Fibroblast of skin of scalp (primary cell): ENCODE measurements at places on chromosomes 4 and X.

- peak; percentile 21 for DNase-seq
Measured at GRCh38 chr4:121873604-121874003, 3.3 kb upstream of the BBS7 start.

DNA sequence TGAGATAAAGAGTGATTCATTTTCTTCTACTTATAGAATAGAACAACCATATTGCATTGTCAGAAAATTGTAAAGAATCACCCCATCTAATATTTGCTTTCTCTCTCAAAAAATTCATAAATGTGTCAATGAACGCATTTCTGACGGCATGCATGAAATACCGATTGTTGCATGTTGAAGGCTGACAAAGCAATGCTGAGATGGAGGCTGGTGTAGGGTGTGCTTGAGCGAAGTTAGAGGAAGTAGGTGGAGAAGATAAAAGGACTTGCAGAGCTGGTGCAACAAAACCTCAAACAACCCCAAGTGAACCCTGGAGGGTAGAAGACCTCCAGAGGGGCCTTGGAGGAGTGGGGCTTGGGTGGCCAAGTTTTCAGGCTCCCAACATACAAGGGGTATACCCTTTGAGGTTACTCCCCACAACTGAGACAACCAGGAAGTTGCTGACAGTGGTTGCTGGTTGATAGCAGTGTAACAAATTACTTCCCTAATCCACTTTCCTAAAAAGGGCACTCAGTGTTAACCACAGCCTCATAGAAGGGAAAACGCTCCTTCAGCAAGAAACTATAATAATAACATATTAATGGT lies 452.7 kb downstream of the NLGN4X start:
- no peak for DNase-seq

GRCh38 chr4:26867914-26868684 lies 7.5 kb downstream of the STIM2 start:
- no peak for DNase-seq

- peak; percentile 65 for DNase-seq
Measured at GRCh38 chr4:38804654-38805295, at the start of gene TLR1. Gene TLR1 (minus strand): TSS chr4:38804791. CDS start chr4:38798831, 5,960 bp downstream.

DNA sequence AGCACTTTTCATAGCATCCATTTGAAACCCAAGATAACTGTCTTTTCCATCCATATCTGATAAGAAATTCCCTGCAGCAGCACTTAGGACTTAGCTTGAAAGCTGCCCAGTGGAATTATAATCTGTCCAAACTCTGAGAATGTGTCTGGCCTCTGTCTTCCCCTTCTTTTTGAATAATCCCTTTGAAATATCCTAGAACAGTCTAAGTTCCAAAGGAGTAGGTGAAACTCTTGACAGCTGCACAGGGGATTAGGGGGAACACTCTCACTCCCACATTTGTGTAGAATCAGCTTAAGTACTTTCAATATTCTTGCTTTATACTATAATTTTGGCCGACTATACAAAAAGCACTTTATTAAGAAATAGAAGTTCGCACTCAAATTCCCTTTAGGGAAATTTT lies 157.7 kb downstream of the PAPSS1 start:
- DNase-seq = no peak

DNA sequence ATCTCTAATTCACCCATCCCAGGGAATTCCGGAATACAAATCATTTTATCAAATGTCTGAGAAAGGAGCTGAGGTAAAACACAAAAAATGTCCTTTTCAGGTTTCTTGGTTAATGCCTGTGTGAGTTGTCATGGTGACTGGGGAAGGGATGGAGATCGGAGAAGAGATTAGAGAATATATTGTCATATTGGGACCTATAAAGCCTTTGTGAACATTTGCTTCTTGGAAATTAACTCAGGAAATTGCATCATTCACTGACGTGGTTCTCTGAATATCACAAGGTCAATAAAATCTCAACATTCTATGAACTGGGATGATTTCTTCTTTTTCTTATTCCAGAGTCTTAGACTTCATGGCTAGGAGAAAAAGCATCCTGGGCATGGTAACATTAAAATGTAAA lies 174.8 kb upstream of the GLRA2 start:
- peak; percentile 70 for DNase-seq

DNA sequence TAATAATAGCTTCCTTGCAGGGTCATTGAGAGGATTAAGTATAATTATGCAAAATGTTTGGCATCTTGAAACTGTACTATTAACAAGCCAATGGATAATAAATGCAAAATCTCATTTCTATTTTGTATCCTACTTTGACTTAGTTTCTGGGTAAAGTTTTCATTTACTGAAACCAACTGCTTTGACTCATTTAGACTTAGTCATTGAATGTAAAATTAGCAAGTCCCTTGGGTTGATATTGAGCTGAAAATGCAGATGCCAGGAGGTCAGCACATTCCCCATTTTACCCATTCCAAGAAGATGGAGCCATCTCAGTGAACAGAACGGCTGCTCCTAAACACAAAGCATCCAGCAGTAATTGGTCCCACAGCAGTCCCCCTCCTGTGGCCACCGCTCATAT lies 74.7 kb upstream of the GATB start:
- DNase-seq = no peak

DNA sequence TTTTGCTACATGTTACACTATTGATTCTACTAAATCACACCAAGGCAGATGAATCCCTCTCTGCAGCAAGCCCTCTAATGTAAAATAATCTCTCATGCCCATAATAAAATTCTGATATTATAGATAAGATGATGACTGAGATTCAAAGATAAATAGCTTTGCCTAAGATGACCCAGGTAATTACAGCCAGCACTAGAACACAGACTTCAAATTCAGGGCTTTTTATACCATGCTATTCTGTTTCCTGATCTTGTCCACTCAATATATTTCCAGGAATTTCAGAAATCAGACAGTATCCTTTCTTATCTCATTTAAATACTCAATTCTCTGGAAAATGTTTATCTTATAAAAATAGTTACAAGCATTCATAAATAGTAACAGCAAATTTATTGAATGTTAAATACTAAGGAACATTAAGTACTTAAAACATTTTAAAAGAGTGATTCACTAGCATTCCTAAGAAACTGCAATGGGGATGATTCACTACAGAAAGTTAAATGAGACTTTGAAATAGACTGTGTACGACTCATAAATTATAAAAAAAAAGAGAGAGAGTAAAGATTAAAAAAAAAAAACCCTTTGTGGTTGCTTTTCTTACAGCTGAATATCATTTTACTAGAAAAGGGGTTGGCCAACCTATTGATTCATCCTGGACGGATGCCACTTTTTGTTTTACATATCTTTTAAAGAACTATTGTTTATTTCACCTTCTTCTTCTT lies 45.8 kb upstream of the IL21 start:
- peak; percentile 95 for DNase-seq

DNA sequence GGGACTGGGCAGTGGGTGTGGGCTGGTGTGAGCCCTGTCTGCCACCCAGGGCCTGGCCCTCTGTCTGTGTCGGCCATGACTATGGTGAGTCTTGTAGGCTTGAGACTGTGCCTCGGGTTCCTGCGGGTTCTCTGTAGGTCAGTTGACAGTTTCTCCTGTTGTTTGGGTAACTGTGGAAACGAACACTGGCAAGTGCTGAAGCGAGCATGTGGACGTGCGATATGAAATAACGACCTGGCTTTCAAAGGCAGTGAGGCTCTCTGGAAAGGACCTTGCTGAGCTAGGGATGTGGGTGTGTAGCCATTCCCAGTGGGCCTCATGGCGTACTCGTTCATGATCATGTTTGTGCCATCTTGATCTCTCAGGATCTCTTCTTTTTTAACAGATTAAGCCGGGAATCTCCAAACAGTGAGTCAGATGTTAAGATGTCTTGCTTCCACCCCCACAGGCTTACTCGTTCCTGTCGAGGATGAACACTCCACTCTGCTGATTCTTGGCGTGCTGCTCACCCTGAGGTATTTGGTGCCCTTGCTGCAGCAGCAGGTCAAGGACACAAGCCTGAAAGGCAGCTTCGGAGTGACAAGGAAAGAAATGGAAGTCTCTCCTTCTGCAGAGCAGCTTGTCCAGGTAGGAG lies 41.3 kb downstream of the HTT start:
- DNase-seq = no peak

GRCh38 chrX:129772796-129773431 lies 6.8 kb upstream of the SASH3 start:
- no peak for DNase-seq

DNA sequence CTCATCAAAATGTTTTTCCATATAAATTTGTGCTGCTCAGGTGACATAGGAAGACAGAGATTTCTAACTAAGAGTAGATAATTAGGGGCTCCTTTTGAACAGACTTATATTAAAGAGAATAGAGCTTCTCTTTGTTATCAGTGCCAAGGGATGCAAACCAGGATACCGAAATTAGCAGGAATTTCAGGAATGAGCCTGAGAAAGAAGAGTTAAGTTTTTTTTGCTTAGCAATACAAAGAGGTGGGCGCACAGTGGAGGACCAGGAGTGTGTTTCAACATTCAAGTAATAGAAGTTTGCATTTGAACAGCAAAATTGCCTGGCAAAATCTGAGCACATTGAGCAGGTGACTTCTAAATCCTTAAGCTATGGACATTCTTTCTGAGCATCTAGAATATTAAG lies 541.3 kb downstream of the GBA3 start:
- no peak for DNase-seq
